ENCODE measurements at places on chromosomes 13 and 19. TPM values are rescaled to one million over a fixed set of nuclear protein-coding genes. Genes with fewer than 3 reads are reported as not detected.
A peak's percentile ranks its signal among the peaks of the same experiment; 100 is the strongest.

The PCDH8 gene
- 1.6 TPM for polyA plus RNA-seq

DNA sequence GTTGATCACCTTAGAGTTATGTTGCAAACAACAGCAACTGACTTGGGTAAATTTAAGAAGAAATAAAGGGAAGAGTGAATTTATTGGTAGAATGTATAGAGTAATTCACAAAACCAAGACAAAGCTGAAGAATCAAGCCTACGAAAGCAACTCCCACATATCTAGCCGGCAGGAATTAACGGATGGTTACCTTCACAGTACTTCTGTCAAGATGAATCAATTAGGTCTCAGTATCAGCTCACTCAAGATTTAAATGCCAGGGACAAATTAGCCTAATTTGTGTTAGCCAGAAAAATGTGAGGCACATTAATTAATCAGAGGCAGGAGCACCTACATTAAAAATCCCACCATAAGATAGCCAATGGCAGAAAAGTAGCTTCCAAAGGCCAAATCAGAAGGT, 10.7 kb downstream of the KPNA3 start:
- no peak for DNase-seq

DNA sequence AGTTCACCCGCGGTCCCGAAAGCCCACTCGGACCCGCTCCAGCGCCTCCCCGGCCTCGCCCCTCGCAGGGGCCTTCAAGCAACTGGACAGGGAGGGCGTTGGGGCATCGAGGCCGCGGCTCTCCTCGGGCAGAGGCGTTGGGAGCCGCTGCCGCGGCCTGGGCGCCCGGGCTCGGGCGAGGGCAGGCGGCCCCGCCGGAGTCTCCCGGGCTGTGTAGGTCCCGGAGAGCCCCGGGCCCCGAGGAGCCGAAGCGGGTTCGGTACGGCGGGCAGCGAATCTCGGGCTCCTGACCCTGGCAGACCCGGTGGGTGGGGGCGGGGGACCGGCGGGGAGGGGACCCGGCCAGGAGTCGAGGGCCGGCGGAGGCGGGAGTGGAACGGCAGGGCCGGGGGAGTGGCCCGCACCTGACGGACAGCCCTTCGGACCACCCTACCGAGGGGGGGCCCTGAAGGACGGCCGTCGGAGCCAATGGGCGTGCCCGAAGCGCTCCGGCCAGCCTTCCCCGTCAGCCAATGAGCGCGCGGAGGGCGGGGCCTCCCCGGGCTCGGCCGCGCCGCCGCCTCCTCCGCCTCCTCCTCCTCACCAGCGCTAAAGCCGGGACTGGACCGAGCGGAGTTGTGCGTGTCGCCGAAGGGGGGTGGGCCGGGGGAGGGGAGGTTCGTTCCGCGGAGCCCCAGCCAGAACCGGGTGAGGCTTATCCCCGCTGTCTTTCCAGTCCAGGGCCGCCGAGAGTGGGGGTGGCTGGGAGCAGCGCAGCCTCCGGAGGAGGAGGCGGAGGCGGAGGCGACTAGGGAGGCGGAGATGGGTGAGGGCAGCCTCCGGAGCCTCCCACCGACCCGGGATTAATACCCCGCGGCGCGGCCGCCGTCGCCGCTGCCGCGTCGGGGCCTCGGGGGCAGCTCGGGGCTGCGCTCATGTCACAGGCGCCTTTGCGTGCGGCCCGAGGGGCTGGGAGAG, at the start of gene ZMYM2:
Gene ZMYM2 (plus strand): TSS at position 573 of the 957 bp plus-strand sequence. CDS start 34,346 bp downstream, outside the sequence.
- DNase-seq = peak; percentile 100

DNA sequence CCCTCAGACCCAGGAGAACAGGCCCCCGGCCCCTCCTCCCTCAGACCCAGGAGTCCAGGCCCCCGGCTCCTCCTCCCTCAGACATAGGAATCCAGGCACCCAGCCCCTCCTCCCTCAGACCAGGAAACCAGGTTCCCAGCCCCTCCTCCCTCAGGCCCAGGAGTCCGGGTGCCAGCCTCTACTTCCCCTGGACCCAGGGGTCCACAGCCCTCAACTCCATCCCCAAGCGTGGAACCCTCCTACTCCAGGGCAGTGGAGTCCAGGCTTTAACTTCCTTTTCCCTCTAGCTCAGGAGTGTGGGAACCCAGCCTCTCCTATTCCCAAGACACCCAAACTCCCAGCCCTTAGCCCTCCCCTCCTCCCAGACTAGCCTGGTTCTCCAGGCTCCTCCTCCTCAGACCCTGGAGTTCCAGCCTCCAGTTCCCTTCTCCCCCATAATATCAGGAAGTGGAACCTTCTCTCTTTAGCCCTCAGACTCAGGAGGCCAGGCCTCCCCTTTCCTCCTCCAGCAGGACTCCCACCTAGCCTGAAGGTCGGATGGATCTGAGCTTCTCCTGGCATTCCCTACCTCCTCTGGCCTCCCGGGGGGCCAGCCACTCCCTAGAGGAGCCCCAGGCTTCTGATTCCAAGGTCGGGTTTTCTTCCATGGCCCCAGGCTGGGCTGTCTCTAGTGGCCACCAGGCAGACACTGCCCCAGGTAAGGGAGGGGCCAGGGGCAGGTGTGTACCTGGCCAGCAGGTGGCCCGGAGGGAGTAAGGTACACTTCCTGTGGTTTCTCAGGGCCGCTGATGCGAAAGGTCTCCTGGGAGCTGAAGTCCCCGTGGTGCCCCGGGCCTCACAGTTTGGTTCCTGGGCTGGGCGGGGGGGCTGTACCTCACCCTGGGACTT, at the start of gene TMC4:
Gene TMC4 (minus strand): TSS at position 690 of the 888 bp plus-strand sequence. CDS start 43 bp downstream, at position 647.
- no peak for DNase-seq

The MEIS3 gene
- 24.5 TPM for polyA plus RNA-seq

GRCh38 chr19:51524666-51525264, 6.7 kb downstream of the SIGLEC6 start:
- no peak for DNase-seq

DNA sequence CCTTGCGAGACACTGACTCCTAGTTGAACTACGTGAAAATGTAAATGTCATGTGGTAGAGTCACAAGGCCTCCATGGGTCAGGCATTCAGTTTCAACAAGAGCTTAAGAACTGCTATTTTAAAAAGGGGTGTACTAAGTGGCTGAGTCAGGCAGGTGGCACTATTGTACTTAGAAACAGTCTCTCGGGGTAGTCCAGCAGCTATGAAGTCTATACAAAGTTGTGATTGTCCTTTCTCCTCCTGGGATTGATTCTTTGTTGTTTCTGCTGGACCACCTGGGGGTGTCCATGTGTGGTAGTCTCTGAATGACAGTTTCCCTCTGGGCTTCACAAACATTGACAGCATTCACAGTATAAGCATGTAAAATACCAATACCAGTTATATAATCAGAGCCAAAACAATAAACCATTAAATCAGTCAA, 33.0 kb downstream of the UGGT2 start:
- no peak for DNase-seq

DNA sequence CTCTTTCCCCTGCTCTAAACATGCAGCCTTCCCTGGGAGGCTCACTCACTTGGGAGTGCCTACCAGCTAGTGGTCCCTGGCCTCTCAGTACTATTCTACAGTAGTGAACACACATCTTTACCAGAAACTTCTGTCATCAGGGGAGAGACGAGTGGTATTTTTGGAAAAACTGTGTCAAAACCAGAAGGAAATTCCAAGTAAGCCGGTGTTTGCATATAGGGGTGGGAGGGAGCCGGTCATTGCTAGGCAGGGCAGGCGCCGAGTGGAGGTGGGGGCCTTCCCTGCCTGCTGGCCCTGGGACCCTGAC, 7.0 kb downstream of the RPS9 start:
- no peak for DNase-seq

DNA sequence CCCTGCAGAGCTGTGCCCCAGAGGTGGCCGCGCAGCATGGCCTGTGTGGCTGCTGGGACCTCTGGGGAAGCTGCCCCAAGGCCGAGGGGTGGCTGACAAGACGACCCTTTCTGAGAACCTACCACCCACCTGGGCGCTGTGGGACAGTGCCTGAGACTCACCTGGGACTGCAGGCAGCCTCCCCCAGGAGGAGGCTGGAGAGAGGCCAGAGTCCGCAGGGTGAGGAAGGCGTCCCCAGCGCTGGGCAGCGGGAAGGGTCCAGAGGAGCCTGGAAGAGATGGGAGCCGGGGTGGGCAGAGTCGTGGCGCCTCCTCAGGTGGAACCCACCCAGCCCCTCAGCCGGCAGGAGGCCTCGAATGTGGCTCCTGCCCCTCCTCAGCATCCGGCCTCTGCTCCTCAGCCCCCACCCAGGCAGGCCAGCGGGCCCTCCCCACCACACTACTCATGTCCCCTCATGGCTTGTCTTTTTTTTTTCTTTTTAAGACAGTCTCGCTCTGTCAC, 25.3 kb downstream of the CILP2 start:
- DNase-seq = no peak

DNA sequence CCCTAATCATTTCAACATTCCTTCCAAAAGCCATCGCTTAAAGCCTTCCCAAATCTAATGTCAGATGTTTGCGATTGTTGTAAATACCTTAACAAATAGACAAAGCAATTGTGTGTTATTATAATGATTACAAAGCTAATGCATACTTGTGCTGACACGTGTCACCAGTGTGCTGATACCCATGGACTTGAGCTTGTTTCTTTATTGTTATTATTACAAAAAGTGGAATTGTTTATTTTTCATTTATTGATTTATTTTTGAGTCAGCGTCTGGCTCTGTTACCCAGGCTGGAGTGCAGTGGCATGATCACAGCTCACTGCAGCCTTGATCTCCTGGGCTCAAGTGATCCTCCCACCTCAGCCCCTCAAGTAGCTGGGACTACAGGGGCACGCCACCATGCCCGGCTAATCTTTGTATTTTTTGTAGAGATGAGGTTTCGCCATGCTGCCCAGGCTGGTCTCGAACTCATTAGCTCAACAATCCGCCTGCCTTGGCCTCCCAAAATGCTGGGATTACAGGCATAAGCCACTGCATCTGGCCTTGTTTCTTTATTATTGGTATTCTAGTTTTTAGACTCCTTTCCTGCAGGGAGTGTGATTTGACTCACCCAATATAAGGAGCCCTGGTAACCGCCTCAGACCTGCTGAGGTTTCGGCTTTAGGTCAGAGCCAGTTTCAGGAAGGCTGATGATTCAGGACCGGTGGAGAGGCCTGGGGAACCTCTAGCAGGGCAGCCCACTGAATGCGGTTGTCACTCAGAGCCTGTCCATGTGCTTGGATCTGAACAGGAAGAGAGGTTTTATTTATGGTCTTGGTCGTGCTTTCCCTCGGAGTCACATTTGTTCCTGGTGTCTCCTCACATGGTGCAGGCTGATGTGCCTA, 2.1 kb upstream of the FBXO17 start:
- DNase-seq = no peak

The LRRC8E gene
- 2.8 TPM for polyA plus RNA-seq
